ENCODE measurements at places on chromosomes 11 and 22.
A peak's percentile ranks its signal among the peaks of the same experiment; 100 is the strongest.

GRCh38 chr11:86248609-86249008 lies 4.1 kb downstream of the EED start:
- no peak for DNase-seq

- DNase-seq, result no peak
Observed at GRCh38 chr11:19774817-19775580, 62.4 kb downstream of the NAV2 start.

DNA sequence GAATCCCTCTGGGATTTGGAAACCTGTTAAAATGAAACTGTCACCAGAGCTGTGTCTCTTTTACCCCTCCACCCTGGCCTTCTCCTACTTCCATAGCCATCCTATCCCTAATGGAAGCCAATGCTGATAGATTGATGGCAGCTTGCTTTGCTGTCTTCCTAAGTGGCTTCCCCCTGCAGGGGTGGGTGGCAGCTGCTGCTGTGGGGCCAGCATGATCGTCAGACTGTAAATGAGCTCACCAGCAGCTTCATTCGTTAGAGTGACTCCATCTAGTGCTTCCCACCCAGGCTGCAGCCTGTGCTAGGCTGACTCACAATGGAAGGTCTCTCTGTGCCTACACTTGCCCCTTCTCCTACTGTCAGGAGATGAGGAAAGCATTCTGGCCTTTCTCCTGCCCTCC lies 311.0 kb downstream of the BUD13 start:
- peak; percentile 19 for DNase-seq

DNA sequence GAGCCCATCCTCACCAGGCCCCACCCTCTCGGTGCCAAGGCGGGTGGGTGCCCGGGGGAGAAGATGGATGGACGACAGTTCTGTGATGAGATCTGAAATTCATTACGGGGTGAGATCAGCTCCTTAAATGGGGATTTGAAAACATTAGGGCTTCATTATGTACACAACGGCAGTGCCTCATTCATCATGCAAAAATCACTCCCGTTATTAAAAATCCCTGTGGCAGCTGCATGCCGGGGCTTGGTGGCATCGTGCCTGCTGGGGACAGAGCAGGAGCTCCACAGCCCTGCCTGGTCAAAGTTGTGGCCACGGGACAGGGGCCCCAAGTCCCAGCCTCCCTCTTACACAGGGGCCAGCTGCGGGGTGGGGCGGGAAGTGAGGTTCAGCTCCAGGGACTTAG lies 20.2 kb downstream of the OTUB1 start:
- DNase-seq, result no peak

DNA sequence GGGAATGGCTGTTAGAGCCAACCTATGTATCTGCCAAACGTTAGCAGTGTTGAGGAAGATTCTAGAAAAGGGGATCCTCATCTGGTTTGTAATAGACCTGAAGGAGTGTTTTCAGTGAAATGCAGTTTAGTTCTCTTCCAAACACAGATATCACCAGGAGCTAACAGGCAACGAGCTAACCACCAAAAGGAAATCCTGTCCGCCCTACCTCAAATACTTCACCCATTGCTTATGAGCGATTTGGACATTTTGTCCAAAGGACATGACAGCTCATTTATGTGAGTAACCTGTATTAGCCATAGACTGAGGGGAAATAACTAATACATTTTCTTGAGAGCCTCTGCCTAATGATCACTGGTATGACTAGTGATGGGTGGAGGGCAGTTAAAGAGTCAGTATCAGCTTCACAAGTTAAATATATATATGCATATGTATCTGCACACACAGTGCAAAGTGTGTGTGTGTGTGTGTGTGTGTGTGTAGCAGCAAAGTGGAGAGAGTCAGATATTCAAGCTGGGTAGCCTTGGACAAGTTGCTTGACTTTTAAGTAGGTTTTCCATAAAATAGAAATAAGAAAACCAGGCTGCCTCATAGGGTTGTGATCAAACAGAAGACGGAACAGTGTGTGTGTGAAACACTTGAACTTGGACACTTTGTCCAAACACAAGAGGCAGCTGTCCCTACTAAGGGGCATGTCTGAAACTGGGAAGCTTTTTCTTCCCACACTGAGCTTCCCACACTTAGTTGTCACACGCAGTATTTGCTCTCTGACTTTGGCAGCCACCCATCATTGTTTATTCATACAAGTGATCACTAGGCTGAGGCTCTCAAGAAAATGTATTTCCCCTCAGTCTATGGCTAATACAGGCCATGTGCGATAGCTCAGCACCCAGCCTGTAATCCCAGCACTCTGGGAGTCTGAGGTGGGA lies 940 bp upstream of the C11orf91 start:
- peak; percentile 76 for DNase-seq

GRCh38 chr11:18171377-18172000 lies 1.1 kb upstream of the MRGPRX4 start:
- peak; percentile 6 for DNase-seq

DNA sequence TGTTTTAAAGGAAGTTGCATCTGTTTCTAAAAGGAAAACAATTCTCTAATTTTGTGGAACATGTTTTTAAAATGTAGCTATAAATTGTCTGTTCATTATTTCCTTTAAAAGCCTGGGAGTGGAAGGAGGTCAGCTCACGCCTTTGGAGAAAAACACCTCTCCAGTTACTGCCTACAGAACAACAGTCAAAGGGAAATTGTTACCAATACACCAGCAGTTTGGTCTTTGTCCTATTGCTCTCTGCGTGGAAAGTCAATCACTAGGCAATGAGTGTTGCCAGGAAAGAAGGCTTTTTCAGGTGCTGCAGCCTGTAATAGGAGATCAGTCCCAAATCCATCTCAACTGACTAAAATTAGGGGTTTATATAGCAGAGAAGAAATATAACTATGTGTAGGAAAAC lies 22.2 kb downstream of the SVIP start:
- no peak for DNase-seq

DNA sequence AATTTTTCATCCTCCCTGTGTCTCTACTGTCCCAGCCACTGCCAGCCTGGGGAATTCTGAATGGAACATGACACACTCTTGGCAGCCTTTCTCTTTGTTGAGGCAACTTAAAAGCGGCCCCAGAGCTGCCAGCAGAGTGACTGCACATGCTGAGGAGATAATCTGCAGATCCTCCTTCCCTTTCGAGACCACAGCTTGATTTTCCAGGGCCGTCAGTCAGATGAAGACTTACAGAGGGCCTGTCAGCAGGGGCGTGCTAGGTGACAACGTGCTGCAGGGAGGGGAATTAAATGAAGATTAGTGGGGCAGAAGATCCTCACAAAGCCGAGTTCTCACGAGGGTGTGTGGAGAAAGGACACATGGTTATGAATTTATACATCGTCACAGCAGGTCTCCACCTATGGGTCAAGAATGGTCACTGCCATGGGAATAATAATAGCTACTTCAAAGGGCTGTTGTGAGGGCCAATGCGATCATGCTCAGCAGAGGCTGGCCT lies 193.5 kb upstream of the PITPNB start:
- peak; percentile 60 for DNase-seq

All from astrocyte of the hippocampus (primary cell).